Effector memory CD8-positive, alpha-beta T cell (primary cell): ENCODE measurements at places on chromosomes 3 and 15.

DNA sequence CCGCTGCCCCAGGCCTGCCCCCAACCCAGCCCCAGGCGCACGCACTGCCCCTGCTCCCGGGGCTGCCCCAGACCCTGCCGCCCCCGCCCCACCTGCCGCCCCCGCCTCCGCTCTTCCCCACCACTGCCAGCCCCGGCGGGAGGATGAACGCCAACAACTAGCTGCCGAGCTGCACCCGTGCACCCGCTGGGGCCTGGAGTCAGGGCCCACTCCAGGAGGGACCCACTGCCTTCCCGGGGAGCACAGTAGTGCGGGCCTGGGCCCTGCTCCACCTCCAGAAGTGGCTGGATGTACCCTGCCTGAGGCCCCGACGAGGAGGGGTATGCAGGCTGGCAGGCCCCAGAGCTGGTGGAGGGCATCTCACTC is 10.9 kb downstream of the ZBTB47 start:
- no peak for DNase-seq

GRCh38 chr3:124258057-124258500 is 266.2 kb upstream of the ROPN1 start:
- no peak for DNase-seq

DNA sequence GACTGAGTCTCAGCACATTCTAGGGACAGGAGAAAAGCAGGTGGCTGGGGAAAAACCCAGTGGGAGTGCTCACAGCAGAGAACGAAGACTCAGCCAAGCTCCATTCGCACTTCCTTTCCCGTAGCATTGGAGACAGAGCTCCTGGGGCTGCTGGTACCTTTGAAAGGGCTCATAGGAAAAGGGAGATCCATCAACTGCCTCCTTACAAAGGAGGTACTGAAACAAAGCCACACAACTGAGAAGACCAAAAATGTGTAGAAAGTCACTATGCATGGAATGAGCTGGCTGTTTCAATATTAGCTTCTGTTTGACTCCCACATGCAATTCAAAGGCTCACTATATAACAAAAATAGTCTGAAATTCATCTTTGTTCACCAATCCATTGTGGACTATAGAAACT is 16.9 kb downstream of the STIMATE start:
- DNase-seq, result no peak

DNA sequence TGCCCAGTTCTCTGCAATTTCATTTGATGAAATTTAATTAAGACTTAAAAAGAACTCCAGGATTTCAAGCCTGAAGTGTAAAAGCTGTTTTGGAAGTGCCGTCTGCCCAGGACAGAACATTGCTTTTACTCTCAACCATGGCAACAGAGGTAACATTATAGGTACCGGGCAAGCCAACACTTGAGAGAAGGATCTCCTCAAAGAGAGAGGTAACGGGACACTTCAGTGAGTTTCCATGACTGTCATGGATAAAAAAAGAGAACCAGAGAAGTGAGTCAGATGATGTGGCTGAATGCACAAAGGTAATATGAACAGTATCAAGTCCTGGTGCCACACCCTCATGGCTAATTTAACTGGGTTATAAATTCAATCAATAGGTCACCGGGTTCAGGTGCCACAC is 130.2 kb upstream of the LMOD3 start:
- DNase-seq, result no peak

GRCh38 chr3:52357151-52358080 is 41.3 kb downstream of the DNAH1 start:
- no peak for DNase-seq

DNA sequence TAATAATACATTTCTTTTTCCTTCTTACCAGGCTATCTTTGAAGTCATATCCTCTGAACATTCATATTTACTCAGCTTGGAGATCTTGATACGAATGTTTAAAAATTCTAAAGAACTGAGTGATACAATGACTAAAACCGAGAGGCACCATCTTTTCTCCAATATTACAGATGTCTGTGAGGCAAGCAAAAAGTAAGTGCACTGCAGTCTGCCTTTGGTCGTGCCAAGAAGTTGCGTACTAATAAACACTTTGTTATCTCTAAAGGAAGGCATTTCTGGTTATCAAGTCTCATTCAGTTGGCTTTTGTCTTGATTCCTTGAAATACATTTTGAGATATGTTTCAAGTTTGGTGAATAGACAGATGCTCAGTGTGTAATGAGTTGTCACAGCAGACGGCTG is 31.6 kb downstream of the ARHGEF26 start:
- no peak for DNase-seq

DNA sequence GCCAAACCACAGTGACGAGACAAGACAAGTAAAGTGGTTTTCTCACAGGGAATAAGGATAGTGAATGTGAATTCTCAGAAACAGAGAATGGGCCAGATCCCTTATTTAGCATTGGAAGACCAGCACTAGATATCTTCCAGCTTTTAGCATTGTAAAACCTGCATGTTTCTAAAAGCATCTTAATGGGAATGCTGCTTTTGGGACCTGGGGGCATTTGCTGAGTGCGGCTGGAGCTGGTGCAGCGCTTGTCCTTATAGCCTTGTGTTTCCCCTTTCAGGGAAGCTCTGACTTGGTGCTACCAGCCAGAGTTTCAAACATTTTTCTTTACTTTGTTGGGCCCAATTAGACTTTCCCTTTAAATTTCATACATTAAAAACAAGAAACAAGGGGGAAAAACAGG is 52.9 kb downstream of the CLSTN2 start:
- DNase-seq, result no peak

DNA sequence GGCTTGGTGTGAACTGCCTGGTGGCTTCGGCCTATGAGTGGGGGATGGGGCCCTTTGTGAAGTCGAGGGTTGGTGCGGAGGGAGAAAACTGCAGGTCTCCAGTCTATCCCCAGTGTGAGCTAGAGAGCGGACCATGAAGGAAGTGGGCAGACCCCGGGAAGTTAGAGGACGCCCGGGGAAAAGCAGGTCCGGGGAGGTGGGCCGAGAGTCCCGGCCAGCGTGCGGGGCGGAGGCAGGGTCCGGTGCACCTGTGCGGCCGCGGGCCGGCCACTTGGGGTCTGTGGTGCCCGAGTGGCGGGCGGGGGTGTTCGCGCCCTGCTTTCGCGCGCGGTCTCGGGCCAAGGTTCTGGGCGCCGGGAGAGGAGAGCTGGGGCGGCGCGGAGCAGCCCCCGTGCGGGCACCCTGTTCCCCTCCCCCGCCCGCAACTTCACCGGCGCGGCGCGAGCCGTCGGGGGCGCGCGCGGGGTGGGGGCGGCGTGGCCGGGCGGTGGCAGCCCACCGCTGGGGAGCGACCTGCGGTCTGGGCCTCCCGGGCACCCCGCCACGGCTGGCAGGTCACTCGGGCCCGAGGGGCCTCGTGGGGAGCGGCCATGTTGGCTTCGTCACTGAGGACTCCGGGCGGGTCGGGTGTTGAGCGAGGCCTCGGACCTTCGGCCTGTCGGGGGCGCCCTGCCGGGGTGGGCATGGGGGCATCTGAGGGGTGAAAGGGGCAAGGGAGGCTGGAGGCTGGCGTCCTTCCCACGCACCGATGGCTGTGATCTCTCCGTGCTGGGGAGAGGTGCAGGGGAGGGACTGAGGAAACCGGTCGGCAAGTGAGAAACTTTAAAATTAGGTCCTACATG is 4.8 kb downstream of the UBE2E1 start:
- DNase-seq, result peak; percentile 16

GRCh38 chr3:157493627-157494550 is 9.3 kb downstream of the VEPH1 start:
- no peak for DNase-seq

DNA sequence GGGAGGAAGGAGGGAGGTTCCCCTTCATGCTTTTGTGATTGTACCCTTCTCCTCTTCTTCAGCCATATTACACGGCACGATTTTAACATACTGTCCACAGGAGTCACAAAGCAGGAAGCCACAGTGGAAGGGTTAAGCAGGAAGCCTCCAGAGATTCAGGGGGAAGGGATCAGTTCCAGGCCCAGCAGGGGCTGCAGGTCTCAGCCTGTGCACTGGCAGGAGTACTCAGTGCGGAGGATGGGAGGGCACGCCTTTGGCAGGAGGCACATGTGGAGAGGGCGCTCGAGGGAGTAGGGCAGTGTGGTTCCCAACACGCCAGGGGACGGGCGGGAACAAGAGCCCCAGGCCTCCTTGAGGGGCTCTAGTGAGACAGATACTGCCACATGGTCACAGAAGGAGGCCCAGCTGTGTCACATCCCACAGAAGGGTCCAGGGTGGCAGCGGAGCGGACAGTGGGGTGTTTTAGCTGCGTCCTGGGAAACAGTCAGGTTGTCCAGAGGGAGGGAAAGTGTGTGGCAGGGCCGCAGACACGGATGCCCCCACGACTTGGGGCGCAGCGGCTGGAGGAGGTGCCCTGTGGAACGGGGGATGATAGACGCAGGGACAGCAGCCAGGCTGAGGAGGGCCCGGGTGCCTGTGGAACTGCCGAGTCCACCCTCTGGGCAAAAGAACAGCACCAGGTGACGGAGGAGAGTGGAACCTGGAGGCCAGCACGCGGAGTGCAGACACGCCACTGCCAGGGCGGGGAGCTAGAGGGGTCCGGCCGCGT is 77.5 kb downstream of the CHSY1 start:
- no peak for DNase-seq

- no peak for DNase-seq
These were observed 14.2 kb downstream of the CMTM7 start for GRCh38 chr3:32405711-32406323.

GRCh38 chr3:105429034-105429762 is 62.5 kb downstream of the ALCAM start:
- no peak for DNase-seq

GRCh38 chr3:192079098-192079497 is 618.1 kb downstream of the PYDC2 start:
- no peak for DNase-seq

GRCh38 chr3:193899001-193899400 is 236.9 kb upstream of the HES1 start:
- no peak for DNase-seq

DNA sequence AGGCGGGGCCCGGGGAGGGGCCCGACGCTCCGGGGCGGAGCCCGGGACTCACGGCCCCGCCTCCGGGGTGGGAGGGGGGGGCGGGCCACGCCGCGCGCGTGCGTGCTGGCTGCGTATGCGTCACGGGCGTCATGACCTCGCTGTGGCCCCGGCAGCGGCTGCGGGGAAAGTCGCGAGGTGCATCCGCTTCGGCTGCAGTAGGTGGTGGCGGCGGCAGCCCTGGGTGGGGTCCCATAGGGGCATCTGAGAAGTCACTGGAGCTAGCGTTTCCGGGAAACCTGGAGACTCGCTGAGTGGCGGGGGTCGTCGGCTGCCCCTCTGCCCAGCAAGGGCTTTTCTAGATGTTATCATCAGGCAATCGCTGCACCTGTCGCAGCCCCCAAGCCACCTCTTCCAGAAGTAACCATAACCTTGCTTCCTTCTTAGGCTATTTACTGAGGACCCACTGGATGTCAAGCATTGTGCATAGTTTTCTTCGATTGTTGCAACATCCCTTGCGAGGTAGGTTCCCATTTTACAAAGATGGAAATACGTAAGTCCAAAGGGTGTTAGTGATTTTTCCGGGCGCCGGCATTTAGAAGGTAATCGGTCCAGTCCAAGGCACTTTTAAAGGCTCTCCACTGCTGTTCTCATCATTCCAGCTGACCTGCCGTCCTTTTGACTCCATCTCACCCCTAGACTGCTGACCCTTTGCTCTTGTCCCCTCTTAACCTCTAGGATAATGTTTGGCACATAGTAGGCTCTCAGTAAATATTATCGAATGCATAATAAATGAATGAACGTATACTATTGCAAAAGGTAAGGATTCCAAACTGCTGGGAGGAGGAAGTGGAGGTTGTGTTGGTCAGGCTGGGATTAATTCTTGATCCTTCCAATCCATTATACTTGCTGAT is at the start of gene GDPGP1:
TSS of gene GDPGP1 (plus strand) at position 114 of the 893 bp plus-strand sequence. CDS start 6,700 bp downstream, outside the sequence.
- DNase-seq, result peak; percentile 86

GRCh38 chr15:89113296-89114024 is 25.2 kb downstream of the ABHD2 start:
- no peak for DNase-seq

- DNase-seq, result no peak
These were observed 6.1 kb downstream of the EAF1 start for GRCh38 chr3:15433531-15433930.

- DNase-seq, result no peak
These were observed 5.5 kb downstream of the PARP9 start for GRCh38 chr3:122558605-122559004.

DNA sequence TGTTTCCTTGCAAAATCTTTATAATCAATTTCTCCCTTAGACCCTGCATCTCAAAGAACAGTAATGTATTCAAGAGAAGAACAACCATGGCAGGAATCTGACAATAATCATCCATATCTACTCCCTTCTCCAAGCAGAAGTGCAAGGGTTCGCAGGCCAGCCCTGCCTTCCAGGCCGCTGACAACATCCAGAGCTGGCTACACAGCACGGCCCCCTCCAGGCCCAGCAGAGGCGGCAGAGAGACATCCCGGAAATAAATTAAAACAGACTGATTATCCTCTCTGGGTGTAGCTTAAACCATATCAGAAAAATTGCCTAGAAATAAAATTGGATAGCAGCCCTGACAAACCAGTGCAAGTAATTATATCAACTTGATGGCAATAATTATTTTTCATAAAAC is 223.3 kb downstream of the FAM43A start:
- no peak for DNase-seq

DNA sequence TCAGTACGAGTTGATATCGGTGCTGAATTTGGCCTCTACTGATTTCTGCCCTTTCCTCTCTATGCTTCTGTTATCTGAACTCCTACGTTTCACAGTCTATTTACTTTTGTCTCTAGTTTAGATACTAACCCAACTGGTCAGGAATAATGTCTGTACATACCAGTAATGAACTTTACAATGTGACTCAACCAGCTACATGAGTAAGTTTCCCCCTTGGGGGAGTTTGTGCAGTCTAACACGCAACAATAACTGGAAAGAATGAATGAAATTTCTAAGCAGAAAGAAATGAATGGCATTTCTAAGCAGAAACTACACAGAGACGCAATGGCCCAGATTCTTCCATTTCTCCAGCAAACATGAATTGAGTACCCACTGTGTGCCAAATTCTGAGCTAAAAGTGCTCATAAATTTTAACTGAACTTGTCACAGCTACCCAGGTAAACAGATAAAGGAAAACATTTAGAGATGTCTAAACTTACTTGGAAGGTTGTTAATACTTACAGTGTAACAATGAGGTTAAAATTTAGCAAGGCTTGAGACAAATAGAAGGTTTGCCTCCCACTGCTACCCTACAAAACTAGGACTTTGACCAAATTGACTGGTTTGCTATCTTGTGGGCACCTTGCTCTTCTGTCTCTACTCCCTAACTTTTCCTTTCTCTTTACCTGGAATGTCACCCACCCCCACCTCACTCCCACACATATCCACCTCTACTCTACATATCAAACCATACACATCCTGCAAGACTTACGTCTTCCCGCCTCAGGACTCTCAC is 11.6 kb downstream of the UPK1B start:
- DNase-seq, result no peak

- peak; percentile 17 for DNase-seq
These were observed 18.8 kb upstream of the SATB1 start for GRCh38 chr3:18443665-18444594.

GRCh38 chr15:66496951-66497501 is 536 bp downstream of the SNAPC5 start:
- no peak for DNase-seq
